Mucosa of descending colon (tissue), 3 donors: ENCODE measurements at places on chromosomes 3 and 15.

DNA sequence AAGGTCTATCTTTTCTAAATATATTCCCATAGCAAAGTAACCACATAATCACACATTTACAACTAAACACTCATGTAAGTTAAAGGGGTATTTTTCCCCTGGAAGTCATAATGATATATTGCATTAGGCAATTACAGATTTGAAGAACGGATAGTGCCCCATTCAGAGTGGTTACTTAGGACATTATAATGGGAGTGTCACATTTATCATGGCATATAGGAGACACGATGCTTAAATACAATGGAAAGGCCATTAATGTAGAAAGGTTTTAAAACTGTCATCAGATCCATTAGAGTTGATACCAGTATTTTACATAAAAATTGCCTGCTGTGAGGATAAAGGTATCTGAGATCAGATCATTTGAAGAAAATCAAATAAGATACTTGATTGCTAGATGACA lies 582.0 kb upstream of the SEMA6D start:
- DNase-seq: no peak

DNA sequence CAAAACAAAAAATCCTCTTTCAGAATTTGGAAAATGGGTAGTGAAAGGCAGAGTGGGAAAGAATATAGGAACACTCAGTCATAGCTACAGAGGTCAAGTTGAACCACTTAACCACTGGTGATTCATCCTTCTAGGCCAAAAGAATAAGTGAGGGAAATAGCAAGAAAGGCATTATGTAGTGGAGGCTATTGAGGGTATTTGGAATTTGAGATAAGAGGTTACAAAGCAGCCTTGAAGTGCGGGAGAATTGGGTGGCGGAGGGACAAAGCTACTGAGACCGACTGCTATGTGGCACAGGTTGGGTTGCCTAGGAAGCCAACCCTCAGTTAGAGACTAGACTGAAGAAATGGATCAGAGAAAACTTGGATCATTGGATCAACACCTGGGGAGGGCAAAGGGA lies 109.5 kb downstream of the SYNPR start:
- no peak for DNase-seq

DNA sequence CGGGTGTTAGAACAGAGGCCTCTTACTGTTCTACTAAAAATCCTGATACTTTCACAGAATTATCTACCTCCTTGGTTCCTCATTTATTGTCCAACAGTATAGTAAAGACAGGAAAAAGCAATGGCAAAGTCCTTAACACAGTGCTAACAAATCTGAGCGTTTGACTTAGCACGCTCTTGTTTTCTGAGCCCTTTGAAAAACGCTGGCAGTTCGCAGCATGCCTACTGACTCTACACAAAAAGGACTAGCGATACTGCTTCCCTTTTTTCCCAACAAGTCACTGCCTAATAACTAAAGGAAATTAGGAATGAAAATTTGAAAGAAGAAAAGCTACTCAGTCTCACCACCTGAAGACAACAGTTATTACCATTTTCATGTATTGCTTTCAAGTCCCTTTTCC lies 34.8 kb upstream of the CEMIP start:
- DNase-seq: no peak

DNA sequence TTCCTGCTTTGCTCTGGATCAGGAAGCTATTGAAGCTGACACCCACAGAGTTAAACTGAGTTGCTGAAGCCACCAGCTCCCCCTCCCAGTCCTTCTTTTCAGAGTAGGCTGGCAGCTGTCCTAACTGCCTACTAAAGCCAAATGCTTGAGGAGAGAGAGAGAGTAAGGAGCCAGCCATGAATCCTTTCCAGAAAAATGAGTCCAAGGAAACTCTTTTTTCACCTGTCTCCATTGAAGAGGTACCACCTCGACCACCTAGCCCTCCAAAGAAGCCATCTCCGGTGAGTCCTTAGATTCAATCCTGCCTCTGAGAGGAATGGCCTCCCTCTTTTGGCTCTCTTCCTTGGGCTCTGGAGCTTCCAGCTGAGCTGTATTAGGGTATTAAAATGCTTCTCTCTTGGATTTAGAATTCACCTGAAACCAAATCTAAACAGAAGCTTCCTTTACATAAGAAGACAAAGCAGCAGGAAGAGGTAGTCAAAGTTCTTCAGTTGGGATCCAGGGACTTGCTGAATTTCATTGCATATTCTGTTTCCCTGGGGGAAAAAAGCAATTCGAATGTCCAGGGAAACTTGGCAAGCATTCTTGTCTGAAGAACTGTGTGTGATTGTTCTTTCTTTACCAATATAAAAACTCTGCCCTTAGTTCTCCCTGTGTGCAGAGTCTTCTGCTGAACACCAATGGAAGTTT lies at the start of gene SLC15A2:
Gene SLC15A2 (plus strand): TSS at position 101 of the 690 bp plus-strand sequence. CDS start 76 bp downstream, at position 177.
- DNase-seq: no peak

DNA sequence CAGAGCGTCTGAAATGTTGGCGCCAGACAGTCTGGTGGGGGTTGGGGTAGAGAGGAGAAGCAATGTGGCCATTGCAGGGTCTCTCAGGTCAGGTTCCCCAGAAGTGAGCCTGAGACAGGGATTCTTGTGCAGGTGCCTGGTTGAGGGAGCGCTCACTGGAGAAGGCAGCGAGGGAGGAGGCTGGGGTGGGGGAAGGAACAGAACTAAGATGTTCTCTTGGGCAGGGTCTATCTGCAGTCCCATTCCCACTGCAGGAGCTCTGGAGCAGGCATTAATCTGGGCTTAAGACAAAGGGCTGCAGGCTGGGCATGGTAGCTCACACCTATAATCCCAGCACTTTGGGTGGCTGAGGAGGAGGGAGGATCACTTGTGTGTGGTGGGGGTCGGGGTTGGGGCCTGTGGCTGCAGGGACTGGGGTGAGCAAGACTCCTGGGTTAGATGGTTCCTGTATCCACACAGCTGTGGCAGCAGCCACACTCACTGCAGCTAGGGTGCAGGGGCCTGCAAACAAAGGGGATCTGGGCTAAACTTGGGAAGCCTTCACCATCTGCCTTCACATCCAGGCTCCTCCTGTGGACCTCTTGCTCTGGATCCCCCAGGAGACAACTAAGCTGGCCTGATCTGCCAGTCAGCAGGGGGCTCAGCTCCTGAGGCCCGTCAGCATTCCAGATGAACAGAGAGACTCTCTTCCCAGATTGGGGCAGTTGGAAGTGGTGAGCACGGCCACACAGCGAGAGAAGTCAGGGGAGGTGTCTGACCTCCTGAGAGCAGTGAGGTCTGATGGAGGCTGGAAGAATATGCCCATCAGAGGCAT lies 172.5 kb downstream of the ABHD5 start:
- DNase-seq: no peak

GRCh38 chr15:78540871-78541743 lies 863 bp downstream of the PSMA4 start:
- DNase-seq: peak; percentile 6

- no peak for DNase-seq
Observed at GRCh38 chr3:186044968-186045367, 63.9 kb downstream of the ETV5 start.

DNA sequence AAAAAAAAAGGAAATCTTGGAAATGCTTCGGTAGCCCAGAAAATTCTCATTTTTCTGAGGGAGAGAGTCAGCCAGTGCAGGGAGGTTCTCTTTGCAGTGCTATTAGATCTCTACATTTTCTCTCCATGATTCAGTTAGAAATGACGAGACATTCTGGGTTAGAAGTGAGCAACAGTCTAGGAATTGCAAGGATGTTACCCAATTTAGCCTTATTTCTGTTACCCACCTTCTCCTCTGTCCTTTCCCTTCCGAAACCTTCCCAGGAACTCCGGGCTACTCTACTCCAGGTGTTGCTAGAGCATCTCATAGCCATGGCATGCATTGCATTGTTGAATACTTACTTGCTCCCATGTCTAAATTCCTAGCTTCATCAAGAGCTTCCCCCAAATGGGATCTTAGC lies 106.8 kb downstream of the EDEM1 start:
- no peak for DNase-seq

- no peak for DNase-seq
Observed at GRCh38 chr3:135878501-135878900, 87.0 kb upstream of the PPP2R3A start.

DNA sequence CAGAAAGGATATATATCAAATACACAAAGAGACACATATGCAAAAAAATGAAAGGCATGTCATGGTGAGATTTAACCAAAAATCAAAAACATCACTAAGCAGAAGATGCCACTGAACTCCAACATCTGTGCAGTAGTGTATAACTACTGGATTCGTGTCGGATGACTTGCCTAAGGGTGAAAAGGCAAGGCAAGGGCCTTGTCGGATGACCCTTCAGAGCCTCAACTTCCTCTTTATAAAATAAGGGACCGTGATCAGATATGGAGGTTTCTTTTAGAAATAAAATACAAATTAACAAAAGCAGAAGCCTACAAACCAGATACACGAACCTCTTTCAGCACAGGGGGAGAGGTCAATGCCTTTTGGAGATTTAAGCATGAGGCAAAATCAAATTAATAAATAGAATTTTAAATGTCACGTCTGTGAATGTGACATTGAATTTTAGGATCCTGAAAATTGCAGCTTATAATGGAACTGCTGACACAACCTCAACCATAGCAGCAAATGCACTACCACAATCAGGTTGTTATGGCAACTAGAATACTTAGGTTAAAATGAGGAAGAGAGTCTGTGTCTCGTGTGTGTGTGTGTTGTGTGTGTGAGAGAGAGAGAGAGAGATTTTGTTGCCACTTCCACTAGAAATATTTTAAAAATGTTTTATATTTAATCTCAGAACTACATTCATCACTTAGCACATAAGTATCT lies 8.3 kb upstream of the CHRM5 start:
- DNase-seq: no peak

GRCh38 chr15:40379853-40380252 lies 2.7 kb upstream of the KNSTRN start:
- no peak for DNase-seq

DNA sequence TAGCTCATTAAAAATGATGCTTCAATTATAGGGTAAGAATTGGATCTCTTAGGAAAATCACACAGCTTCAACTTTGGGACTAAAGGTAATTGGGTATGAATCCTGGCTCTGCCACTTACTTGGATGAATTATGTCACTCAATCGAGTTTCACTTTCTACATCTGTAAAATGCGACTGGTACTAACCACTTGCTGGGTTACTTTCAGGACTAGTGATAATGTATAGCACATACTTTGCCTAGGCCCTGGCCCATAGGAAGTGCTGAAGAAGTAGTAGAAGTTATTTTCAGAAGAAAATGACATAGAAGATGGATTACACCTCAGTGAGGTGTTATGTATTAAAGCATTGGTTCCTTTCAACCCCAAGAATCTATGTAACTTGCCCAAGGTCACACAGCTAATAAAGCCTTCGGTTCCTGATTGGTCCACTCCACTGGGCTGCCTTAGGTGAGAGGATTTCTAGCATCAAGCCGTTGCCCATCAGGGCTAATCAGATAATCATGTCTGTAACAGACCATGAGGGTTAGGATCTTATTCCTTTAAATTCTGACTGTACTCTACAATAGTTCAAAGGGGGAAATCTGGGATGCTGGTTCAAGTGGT lies 29.4 kb upstream of the AP4E1 start:
- DNase-seq: no peak

- DNase-seq: peak; percentile 14
Observed at GRCh38 chr3:64440498-64440897, 215.2 kb upstream of the PRICKLE2 start.

- DNase-seq: no peak
Observed at GRCh38 chr3:69607466-69608305, 131.6 kb upstream of the MITF start.

- DNase-seq: no peak
Observed at GRCh38 chr15:48046813-48047438, 73.9 kb upstream of the SLC24A5 start.

- no peak for DNase-seq
Observed at GRCh38 chr15:62142736-62143135, 22.3 kb downstream of the C2CD4B start.

DNA sequence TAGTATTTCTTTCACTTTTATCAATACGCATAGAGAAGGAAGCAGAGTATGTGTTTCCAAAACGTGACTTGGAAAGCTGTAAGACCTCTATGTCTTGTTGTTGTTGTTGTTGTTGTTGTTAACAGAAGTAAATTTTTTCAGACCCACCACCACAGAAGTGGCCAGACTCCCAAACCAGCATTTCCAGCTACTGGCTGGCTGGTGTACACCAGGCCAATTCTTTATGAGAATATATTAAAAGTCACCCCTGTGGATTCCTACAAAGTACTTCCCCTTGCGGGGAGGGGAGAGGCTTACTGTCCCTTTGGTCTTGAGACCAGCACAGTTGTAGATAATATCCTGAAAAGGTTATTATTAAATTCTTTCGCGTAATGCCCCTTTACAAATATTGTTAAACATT lies 1.6 kb upstream of the FOXP1 start:
- DNase-seq: peak; percentile 26

DNA sequence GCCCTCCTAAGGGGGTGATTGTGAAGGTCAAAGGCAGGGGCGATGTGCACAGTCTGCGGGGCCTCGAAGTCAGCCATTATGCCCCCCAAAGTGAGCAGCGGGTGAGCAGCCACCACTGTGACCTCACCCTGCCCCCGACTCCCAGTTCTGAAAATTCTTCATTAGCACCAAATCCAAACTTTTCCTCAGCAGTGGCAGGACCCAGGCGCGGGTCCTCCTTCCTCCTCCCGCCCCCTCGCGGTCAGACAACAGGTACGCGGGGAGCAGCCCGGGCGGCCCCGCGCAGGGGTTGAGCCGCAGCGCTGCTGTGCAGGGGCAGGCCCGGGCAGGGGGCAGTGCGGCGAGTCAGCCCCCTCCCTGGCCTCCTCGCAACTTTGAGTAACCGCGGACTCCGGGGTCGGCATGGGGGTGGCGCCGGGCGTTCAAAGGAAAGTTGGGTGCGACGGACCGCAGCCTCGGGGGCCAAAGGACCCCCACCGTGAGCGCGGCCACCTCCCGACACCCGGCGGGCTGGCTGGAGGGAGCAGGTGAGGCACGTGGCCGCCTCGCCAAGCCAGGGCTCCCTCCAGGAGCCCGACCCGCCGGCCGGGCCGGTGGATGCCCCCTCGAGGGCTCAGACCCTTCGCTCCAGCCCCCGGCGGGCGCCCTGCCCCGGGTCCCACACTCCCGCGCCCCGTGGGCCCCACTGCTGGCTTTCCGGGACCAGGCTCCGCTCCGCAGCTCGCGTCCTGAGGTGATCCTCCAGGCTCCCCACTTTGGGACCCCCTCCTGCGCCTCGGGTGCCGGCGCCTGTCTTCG lies 49.4 kb upstream of the CCDC174 start:
- DNase-seq: no peak

GRCh38 chr3:155747286-155747945 lies 2.5 kb upstream of the PLCH1 start:
- no peak for DNase-seq
